ENCODE measurements at places on chromosomes 1 and 21.

- DNase-seq, result no peak
Observed at GRCh38 chr21:43721206-43721605, 2.3 kb downstream of the PDXK start.

- DNase-seq, result no peak
Observed at GRCh38 chr1:26994020-26994786, 711 bp downstream of the TRNP1 start.

GRCh38 chr21:43827015-43827611 lies 37.7 kb downstream of the RRP1 start:
- peak; percentile 61 for DNase-seq

DNA sequence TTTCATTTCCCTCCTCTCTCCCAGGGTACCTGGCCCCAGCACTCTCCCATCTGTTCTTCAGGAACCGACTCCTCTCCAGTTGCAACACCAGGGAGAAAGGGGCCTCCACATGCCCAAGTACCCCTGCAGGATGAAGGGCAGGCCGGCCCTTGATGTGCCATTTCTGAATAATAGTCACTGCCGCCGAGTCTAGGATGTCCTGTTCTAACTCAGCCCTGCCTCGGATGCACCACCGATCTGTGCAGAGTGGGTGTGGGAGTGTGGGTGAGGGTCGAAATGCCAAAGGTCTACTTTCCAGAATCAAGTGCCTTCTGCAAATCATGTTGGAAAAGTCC lies 25.4 kb upstream of the SPSB1 start:
- DNase-seq, result no peak

- no peak for DNase-seq
Observed at GRCh38 chr1:70818401-70818800, 229.2 kb downstream of the PTGER3 start.

GRCh38 chr1:183248989-183249691 lies 63.1 kb downstream of the LAMC2 start:
- no peak for DNase-seq

DNA sequence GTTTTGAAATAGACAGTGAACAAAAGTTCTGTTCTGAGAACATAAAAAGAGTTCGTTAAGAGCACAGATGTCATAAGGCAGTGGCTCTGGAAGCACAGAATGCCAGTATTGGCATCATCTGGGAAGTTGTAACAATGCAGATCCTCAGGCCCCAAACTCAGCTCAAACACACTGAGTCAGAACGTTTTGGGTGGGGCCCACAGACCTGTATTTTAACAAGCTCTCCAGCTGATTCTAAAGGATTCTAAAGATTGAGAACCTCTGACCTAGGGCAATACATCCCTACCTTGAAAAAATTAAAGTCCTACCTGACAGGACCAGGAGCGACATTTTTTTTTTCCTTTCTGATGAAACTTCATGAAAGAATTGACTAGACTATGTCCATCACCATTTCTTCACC lies 13.2 kb downstream of the ARHGEF11 start:
- DNase-seq, result no peak

DNA sequence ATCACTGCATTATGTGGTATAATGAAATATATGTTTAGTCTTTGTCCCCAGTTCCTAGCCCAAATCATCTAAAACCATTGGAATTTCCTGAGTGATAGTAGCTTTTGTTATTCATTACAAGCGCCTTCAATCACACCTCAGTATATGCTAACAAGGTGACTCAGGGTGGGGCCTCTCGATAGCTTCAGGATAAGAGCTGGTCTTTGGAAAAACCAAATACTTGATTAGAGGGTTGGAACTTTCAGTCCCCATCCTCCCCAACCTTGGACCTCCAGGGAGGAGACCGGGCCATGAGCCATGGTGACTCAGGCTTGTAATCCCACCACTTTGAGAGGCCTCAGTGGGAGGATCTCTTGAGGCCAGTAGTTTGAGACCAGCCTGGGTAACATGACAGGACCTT lies 5.1 kb upstream of the BRDT start:
- no peak for DNase-seq

- peak; percentile 44 for DNase-seq
Observed at GRCh38 chr1:54743416-54744226, 20.7 kb downstream of the PARS2 start.

GRCh38 chr1:102190429-102190828 lies 193.7 kb upstream of the OLFM3 start:
- DNase-seq, result no peak

- no peak for DNase-seq
Observed at GRCh38 chr1:110065841-110066240, 4.6 kb downstream of the ALX3 start.

DNA sequence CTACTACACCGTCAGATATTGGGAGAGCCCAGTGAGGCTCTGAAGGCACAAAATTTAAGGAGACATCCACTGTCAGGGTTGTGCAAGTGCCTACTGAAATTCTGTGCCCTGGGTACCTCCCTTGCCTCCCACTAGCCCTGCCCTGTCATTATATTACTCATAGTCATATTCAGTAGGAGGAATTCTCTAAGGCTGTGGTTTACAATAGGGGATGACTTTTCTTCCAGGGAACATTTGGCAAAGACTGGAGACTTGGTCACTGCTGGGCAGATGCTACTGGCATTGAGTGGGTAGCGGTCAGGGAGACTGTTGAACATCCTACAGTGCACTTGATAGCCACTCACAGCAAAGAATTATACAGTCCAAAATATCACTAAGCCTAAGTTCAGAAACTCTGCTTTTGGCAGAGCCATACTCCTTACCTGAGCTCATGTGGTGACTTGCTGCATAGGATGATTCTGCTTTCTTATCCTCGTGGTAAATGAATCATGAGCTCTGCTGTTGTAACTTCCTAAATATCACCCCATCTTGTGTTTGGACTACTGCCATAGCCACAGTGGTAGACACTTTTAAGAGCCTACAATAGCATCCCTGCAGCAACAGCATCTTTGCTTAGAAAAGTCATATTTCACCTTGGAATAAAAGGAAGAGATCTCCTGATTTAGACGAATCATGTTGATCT lies 563.4 kb upstream of the PLXNA2 start:
- no peak for DNase-seq

DNA sequence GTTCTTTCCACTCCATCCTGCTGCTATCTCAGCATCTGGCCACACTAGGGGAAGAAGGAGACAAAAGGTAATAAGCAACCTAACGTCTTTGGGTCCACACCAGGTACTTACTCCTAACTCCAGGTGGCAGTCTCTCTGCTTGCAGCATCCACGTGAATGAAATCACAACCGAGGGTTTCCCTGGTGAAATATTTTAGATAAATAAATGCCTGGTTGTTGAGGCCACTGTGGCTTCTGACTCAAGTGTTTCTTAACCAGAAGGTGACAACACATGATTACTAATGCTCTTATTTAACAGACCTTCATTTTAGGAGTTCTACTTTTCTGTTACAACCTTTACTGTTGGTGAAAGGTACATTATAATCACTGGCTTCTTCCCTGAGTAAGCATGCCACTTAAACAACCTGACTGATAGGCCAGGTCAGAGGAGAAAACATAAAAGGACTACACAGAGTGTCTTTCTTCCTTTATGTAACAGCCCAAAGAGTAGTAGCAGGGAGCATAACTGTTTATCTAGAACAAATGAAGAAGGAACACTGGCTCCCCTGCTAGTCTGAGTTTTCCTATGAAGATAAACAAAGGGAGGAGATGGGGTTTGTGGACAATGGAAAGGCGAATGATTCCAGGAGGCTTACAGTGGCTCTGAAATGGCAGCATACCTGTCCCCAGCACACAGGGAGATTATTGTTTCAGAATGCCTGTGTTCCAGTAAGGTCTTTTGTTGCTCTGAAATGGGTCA lies 59.9 kb downstream of the SYT6 start:
- DNase-seq, result peak; percentile 9

DNA sequence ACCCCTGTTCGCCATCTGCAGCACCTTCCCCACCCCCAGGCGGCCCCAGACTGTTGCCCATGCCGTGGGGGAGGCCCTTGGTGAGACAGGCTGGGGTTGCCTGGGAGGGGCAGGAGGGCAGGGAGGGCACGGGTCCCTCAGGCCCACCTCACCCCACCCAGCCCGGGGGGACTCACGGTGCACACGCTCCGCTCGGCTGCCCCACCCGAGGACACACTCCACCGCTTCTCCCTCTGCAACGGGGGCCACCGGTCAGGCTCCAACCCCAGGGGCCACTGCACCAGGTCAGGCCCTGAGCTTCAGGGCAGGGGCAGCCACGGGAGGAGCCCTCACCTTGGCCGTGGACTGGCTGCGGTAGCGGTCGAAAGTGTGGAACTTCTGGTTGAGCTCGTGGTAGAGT lies 24.0 kb upstream of the COL16A1 start:
- DNase-seq, result no peak

DNA sequence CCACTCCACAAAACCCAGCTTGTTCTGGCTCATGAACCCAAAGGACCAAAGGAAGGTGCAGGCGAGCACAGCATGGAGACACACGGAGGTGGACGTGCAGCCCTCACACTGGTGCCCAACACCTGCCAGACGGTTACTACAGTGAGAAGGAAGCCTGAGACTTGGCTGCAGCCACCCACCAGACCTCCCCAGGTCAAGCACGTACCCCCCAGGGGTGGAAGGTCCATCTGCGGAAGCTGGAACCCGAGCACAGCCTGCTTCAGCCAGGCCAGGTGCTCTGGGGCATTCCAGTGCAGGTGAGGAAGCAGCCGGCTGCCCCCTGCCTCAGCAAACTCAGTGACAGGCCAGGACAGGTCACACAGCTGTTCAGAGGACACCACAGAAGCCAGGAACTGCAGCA lies 16.0 kb upstream of the LSS start:
- DNase-seq, result no peak

- DNase-seq, result peak; percentile 64
Observed at GRCh38 chr21:26732432-26733221, 112.6 kb downstream of the ADAMTS1 start.

- no peak for DNase-seq
Observed at GRCh38 chr1:153792631-153793041, 17.4 kb downstream of the SLC27A3 start.

DNA sequence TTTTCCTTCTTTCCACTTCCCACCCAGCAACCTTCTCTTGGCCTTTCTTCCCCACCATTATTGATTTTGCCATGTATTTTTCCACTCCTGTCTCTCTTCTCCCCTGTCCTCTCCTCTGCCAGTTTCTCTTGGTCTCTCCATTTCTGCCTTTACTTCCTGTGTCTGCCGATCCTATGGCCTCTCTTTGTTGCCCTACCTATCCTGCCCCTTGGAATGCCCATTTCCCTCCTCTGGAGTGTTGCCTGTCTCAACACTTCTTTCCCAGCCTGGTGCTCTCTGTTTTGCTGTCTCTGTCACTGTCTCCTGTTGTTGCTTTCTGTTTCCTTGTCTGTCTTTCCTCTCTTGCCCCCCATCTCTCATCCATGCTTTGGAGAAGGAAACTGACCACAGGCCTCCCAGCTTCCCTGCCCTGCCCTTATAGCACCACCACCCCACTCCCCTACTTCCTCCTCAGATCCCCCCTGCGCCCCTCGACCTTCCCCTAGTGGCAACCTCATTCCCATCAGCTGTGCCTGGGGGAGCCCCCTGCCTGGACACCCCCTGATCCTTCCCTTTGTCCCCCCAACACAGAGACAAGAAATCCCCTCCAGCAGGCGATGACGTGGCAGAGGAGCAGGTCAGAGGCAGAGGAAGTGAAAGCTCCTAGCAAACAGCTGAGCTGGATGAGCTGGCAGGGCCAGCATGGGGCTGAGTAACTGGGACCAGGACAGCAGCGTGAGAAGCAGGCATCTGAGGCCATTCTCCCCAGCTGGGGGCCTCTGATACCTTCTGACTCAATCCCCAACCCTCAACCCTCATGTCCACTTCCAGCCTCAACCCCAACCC lies 6.6 kb upstream of the ETV3L start:
- peak; percentile 92 for DNase-seq

- no peak for DNase-seq
Observed at GRCh38 chr1:22168412-22168973, 25.6 kb upstream of the WNT4 start.

DNA sequence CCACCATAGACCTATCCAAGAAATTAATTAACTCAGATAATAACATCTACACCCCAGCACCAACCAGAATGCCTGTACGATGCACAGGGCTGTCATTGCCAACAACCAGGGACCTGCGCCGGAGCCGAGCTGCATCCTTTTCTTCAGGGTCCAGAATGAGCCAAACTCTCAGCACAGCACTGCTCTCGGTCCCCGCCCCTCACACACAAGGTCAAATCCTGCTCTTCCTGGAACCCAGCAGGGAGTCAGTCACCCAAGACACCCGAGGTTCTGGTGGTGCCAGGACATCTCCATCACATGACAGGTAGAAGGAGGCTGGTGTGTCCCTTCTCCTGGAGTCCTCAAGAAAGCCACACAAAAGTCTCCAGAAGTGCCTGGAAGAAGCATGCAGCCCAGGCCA lies 31.9 kb downstream of the NPHP4 start:
- DNase-seq, result no peak

DNA sequence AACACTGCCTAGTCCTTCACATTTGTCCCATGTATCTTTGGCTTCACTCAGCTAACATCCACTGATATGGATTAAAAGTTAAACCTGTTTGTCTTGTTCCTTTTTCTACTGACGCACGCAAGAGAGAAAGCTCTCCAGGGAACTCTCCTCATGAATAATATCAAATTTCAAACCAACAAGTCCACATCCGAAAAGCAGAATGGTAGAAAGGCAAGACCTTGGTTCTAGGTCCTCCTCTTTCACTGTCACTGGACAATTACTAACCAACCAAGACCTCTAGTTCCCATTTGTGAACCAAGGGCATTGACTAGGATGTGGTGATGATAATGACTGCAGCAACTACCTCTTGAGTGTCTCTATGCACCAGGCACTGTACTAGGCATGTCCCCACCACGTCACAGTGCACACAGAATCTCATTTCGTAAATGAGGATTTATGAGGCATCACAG lies 8.4 kb downstream of the PLPP3 start:
- no peak for DNase-seq

DNA sequence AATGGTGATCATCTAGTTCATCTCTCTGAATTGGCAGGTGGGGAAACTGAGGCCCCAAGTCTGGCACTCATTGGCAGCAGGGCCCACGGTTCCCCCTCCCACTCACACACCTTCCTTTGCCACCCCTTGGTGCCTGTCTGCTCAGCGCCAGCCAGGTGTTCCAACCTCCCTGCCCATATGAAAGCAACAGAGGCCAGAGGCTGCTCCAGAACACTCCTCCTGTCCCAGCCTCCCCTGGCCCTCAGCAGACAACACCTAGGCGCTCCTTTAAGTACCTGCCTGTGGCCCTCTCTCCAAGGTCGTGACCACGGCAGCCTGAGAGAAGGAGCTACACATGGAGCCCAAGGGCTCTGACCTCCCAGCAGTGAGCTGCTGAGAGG lies 362.3 kb upstream of the VAMP3 start:
- no peak for DNase-seq

DNA sequence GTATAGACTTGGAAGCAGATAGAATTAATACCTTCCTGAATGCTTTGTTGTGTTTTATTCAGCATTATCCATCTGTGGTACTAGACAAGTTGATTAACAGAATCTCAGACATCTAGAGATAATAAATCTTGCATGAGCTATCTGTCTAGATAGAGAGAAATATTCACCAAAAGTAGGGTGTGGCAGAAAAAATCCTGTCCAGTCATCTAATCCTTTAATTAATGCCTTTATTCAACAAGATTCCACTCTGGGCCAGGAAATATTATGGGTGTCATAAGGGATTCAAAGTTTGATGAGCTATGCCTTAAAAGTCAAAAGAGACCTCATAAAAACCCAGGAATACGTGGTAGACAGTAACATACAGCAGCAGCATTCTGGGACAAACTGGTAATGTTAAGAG lies 601.2 kb downstream of the LMO4 start:
- no peak for DNase-seq

- no peak for DNase-seq
Observed at GRCh38 chr1:44355582-44356305, 687 bp upstream of the ERI3 start.

GRCh38 chr1:112075566-112075965 lies 86.1 kb upstream of the KCND3 start:
- no peak for DNase-seq
